ENCODE measurements at places on chromosomes 12 and 14.

DNA sequence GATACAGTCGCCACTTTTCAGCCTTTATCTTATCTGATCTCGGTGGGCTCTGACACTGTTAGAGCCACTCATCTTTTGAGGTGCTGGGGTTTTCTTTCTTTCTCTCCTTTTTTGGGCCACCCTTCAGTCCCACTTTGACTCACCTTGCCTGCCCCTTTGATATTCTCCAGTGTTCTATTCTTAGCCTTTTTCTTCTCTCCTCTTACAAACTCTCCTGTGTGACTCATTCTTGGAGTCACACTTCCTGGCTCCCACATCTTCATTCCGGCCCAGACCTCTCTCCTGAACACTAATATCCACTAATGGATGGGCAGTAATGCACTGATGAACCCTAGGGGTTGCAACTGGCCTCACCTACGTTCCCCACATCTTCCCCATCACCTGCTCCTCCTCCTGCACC, 2.2 kb upstream of the DCD start:
- DNase-seq: no peak

GRCh38 chr12:13248964-13249363, 52.4 kb downstream of the EMP1 start:
- DNase-seq: no peak

DNA sequence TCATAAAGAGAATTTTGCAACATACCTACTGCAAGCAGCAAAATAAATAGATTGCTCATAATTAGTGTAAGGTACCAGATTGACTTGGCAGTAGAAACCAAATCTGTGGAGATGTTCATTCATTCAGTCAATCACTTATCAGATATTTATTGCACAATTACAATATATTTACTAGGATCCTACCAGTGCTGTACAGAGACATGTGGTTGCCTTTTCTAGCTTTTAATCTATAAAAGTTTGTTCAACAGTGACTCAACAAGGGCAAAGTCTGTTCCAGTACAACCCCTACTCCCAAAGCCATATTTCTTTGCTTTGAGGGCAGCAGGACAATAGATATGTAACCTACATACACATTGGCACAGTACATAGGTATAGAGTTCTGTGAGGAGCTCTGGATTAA, 27.3 kb downstream of the ABCD2 start:
- no peak for DNase-seq

- no peak for DNase-seq
Observed at GRCh38 chr14:63515240-63515639, 27.9 kb downstream of the PPP2R5E start.

DNA sequence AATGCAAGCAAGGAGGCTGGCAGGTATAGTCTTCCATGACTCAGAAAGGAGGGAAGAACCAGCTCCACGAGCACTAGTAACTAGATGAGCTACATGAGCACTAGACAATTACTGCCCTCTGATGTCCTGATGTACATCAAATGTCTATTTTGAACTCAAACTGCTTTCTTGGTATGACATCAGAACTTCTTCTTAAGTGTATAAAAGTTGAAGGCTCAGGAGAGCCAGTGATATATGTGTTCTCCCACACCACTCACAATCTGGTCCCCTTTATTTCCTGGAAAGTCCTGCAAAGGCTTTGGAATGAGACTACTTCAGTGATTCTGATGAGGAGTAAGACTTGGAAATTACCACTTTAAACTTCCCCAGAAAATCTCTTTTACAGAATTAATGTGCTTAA, 18.5 kb upstream of the DHRS7 start:
- no peak for DNase-seq

- no peak for DNase-seq
Observed at GRCh38 chr12:48336564-48336963, 14.2 kb downstream of the ZNF641 start.

DNA sequence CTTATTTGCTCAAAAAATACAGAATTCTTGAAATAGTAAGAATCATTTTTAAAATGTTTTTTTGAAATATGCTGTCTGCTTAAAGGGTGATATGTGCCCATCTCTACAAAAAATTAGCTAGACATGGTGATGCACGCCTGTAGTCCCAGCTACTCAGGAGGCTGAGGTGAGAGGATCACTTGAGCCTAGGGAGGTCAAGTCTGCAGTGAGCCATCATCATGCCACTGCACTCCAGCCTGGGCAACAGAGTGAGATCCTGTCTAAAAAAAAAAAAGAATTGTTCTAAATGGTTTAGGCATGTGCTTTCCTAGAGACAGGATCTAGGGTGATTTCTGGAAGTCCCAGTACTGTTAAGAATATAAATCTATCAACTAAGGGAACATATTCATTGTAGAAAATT, 75.6 kb upstream of the HECTD1 start:
- DNase-seq: no peak

DNA sequence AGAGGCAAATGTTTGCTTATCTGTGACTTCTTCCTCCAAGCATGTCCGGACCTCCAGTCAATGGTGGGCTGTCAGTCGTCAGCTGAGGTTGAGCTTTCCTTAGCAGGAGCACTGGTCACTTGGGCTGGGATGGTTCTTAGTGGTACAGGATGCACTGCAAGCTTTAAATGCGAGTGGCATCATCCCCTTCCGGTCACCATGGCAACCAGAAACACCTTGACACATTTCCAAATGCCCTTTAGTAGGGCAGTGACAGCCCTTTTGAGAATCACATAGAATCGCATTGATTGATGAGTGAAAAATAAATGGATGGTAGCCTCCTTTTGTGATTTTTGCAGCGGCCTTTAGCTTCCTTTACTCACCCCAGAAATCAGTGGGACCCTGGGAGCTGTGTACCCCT, 24.1 kb downstream of the NTF3 start:
- no peak for DNase-seq

- no peak for DNase-seq
Observed at GRCh38 chr12:92702754-92703679, at the start of gene PLEKHG7. Gene PLEKHG7, plus strand, starts transcription at chr12:92702989. Its CDS starts 3,643 bp downstream, at chr12:92706632.

- no peak for DNase-seq
Observed at GRCh38 chr14:50040895-50041465, 75.4 kb downstream of the VCPKMT start.

GRCh38 chr12:109757671-109758265, 44.1 kb downstream of the FAM222A start:
- DNase-seq: no peak

DNA sequence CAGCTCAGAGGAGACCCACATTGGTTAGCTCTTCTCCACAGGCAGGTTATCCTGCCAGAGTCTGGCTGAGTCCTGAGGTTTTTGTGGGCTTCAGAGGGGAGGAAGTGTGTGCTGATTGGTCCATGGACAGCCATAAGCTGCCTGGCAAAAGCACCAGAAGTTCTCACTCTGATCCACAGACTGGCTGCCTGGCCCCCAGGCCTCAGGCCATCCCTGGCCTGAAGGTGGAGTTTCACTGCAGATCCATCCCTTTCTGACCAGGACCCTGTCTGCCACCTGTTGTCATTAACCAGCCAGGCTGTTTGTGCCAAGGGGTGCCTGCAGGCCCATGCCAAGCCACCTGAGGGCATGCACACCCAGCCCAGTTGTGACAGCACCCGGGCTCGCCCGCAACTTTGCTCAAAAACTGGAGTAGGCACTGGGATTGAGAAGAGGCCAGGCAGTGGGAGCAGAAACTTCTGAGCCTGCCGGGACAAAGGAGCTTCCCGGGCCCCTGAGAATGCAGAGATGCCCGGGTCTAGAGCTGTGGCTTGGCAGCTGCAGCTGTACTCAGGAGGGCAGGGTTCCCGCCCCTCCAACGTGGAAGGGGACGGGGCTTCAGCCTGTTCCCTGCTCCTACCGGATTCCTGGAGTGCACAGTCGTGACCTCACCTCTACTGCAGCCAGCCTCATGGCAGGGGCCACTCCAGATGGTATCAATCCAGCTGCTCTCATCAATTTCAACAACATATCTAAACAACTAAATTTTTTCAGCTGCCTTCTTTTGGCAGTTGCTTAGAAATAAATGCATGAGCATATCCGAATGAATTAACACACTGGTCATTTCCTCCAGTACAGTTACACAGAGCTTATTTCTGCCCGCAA, 1277.3 kb downstream of the SLC16A7 start:
- DNase-seq: no peak

DNA sequence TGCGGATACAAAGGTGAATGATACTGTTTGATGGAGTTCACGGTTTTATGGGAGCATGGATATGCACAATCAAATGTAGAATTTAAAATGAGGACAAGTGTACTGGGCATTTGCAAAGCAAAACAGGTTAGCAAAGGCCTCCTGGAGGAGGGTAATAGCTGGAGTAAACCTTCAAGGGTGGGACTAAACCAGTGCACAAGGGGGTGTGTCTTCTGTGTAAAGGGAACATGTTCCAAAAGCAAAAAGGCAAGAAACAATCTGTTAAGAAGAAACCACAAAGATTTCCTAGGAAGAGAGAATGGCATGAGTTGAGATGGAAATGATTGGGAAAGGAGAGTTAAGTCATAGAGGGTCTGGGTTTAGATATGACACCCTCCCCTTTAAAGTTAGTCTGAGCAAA, 109.2 kb upstream of the SLCO1C1 start:
- DNase-seq: no peak

DNA sequence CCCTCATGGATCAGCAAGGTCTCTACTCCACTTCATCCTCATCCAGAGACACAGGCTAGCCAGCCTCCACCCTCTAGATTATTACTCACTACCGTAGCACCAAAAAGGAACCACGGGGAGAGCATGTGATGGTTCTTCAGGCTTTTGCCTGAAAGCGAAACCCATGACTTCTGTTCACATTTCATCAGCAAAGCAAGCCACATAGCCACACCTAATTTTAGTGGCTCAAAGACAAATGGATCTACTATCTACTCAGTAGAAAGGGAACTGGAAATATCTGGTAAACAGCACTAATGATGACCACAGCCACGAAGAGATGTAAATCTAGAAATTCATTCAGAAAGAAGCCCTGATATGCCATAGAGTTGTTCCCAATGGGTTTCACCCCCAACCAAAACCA, 51.4 kb downstream of the VCPKMT start:
- DNase-seq: peak; percentile 17

GRCh38 chr12:103560604-103561101, 26.4 kb upstream of the STAB2 start:
- no peak for DNase-seq

GRCh38 chr14:94673781-94674231, 61.6 kb downstream of the SERPINA3 start:
- DNase-seq: no peak

DNA sequence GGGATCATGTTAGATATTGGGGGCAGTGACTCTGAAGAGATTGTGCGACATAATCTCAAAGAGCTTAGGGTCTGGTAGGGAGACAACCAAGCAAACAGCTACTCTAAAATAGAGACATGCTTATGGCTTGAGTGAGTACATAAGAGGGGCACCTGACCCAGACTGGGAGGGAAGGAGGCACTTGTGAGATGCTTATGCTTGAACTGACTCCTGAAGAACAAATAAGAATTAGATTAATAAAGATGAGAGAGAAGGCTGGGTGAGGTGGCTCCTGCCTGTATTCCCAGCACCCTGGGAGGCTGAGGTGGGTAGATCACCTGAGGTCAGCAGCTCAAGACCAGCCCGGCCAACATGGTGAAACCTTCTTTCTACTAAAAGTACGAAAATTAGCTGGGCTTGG, 19.1 kb downstream of the TMTC2 start:
- DNase-seq: no peak

- DNase-seq: no peak
Observed at GRCh38 chr12:80272387-80272915, 171.6 kb upstream of the PTPRQ start.

DNA sequence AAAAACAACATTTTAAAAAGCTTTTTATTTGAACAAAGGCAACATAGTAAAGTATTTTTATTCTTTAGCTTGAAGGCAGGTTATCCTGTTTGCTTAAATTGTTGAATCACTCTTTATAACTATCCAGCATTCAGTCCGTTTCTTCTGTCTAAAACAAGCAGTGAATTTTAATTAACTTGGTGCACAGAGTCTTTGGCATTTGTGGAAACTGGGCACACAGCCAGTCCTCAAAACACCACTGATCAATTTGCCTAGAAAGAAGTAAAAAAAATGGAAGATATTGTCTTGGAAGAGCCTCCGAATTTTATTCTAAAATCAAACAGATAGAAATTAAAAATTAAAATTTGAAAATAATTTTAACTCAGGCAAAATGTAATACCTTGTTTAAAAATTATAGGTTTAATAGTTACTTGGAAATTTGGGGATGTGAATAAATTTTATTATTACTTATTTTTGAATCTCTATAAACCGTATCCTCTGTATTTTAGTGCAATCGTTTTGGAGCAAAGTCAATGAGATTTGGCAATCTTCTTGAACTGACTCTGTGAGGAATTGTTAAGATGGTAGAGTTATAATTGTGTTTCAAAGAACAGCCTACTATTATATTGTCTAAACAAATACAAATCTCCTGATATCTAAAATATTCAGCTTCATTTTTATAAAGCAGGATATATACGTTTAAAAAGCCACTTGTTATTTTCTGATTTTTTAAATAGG, 927.0 kb downstream of the SLC16A7 start:
- DNase-seq: no peak

DNA sequence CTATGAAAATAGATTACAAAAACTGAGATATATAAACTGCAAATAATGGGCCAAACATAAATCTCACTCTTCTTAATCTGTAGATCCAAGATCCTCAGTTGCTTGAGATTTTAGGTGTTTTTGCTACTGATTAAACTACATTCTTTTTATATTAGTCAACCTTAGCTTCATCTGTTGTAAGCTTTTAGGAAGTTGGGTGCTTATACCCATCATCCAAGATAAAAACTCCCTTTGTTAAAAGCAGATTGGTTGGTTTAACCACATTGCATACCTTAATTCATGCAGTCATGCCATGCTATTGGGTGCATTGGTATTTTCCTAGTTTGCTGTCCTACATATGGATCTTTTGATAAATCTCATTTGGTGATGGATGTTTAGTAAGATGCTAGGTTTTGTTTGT, 46.2 kb upstream of the DIP2B start:
- DNase-seq: no peak

DNA sequence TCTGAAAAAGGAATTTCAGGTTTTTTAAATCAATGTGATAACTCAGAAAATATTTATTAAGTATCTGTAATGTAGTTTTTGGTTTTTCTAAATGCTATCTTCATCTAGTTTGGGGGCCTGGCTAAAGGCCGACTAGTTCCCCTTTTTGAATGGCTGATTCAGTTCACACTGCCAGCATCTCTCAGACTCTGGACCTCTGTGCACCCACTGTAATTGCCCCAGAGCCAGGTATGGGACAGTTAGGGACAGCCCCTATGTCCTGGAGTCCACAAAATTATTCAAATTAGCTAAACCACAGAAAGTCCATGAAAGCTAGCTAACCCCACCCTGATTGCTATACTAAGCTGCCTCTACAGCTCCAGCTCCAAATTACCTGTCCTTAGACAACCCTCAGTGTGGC, 49.1 kb upstream of the RGS6 start:
- DNase-seq: no peak

DNA sequence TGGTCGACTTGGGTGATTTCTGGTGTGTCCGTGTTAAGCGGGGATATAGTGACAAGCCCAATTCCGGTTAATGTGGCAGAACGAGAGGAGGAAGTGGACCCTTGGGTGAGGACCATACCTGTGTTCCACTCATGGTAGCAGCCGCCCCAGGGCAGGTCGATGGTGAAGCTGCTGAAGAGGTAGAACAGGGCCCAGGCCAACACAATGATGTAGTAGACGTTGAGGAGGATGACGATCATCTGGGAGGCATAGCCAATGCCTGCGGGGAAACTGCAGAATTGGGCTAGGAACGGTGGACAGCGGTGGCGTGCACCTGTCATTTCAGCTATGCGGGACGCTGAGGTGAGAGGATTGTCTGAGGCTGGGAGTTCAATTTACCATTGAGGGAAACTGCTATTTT, 20.1 kb downstream of the SLC6A13 start:
- DNase-seq: no peak

- DNase-seq: no peak
Observed at GRCh38 chr14:96594961-96595360, 92.8 kb downstream of the PAPOLA start.

- no peak for DNase-seq
Observed at GRCh38 chr14:66099451-66099850, 386.7 kb upstream of the CCDC196 start.
